ENCODE measurements at places on chromosomes 16 and 17. TPM values are rescaled to one million over a fixed set of nuclear protein-coding genes. Genes with fewer than 3 reads are reported as not detected.

The ICAM2 gene
- polyA plus RNA-seq, result 6.0 TPM

The KRT28 gene
- polyA plus RNA-seq, result not detected

The ABCA6 gene
- polyA plus RNA-seq, result 3.8 TPM

The KRT33A gene
- not detected for polyA plus RNA-seq

The TRPV3 gene
- polyA plus RNA-seq, result 0.59 TPM

The IKZF3 gene
- 0.10 TPM for polyA plus RNA-seq
